AG09309 (cell line): ENCODE measurements at places on chromosomes 2 and 18.
A peak's percentile ranks its signal among the peaks of the same experiment; 100 is the strongest.

GRCh38 chr2:162258169-162258568, 14.9 kb upstream of the FAP start:
- DNase-seq, result no peak

DNA sequence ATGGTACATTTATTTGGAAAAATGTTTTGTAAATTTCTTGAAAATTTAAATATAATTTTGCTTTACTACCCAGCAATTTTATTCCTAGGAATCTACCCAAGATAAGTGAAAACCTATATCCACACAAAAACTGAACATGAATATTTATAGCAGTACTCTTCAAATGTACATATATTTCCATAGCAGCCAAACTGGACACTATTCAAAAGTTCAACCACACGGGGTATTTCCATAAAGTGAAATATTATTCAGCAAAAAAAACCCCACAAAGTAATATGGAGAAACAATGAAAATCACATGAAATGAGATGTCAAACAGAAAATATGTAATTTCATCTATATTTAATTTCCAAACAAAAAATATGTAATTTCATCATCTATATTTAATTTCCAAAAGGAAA, 1247.6 kb upstream of the TMEFF2 start:
- no peak for DNase-seq

GRCh38 chr2:222193328-222193983, 105.3 kb downstream of the PAX3 start:
- DNase-seq, result no peak

GRCh38 chr2:105401867-105402266, 3.0 kb upstream of the FHL2 start:
- no peak for DNase-seq

DNA sequence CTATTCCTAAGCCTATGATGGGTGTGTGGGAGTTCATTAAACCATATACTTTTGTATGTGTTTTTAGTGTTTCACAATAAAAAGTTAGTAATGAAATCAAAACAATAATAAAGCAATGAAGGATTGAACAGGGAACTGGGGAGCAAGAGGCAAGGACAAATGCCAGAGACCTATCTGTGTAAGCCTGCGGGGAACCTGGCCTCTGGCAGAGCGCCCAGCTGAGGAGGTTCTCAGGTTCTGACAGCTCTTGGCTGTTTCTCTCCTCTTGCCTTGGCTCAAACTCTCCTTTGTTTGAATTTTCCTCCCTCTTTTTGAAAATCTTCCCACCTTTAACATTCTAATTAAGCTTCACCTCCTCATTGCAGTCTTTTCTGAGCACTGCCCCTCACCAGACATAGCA, 200.0 kb upstream of the NCKAP5 start:
- no peak for DNase-seq

DNA sequence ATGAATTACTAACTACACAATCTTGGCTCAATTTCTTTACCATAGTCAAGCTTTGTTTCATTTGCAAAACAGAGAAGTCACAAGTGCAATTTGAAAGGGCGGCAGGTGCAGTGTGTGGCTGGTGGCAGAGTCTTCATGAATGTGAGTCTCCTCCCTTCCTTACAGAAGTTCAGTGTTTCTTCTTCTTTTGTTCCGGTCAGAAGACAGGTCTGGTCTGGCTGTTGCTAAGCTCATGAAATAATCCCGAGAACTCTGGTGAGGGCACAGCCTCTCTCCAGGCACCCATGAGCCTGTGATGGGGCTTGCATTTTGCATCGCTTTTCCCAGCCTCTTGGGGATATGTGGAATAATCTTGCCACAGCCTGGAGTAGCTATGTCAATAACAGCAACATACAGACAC, 824.8 kb upstream of the SALL3 start:
- DNase-seq, result no peak

DNA sequence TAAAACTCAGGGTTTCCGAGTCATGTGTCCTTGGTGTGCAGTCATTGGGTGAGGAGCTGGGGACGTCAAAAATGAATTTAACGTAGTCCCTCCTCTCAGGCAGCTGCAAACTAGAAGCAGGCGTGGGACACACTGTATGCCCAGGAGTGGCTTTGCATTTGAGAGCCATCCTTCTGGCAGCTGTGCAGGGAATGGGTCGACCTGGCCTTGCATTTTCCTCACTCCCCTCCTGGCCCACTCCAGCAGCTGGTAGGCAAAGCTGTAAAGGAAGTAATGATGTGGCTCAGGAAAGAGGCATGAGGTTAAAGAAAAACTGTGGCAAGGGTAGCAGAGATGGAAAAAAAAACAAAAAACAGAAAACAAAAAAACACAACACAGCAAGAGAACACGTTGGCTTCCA, 46.5 kb downstream of the RNF144A start:
- no peak for DNase-seq

GRCh38 chr2:47269316-47270232, 114.5 kb upstream of the STPG4 start:
- peak; percentile 95 for DNase-seq

DNA sequence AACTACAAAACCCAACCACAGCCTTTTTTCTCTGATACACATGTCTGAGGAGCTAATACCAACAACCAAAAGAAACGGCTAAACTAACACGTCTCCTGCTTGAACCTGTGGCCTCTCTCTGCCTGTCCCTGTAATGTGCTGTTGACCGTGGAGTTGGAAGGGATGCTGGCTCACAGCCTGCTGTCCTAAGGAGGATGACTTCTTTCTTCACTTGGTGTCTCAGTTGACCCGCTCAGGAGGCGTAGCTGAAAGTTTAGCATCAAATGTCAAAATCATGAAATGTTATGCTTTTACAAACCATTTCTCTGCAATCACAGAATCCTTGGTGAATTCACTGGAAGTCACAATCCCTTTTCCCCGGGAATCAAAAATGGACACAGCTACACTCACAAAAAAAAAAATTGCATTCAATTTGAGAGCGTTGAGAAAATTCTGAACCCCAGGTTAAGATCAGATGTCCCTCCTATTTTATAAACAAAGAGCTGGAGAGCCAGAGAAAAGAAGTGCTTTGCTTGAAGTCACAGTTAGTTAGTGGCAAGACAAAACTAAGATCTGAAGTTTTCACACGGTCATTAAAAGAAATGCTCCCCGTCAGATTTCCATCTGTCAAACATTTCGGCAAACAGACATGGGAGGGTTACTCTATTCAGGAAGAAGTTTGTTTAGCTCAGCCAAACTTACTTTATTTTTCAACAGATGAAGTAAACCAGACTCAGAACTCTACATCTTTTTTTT, 74.3 kb downstream of the IRS1 start:
- DNase-seq, result no peak

GRCh38 chr2:216008387-216008786, 5.0 kb downstream of the MREG start:
- DNase-seq, result no peak

- DNase-seq, result no peak
Observed at GRCh38 chr2:105797298-105797819, 52.6 kb downstream of the NCK2 start.

DNA sequence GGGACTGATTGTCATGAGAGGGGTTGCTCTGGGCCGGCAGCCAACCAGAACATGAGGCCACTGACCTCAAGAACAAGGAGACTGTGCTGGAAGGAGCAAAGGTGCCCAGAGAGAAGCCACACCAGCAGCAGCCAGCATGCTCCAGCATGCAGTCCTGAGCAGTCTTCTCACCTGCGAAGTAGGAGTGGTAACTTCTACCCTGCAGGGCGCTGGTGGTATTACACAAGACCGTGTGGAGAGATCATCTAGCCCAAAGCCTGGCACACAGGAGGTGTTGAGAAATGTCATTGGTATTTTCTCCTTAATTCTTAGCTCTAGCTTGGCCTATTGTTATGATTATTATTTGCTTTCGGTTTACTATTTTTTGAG, 132.7 kb downstream of the TSN start:
- DNase-seq, result no peak

- no peak for DNase-seq
Observed at GRCh38 chr2:85522090-85522647, 16.8 kb upstream of the MAT2A start.

- DNase-seq, result no peak
Observed at GRCh38 chr2:24730481-24730880, 62.7 kb downstream of the PTRHD1 start.

GRCh38 chr2:27721335-27721734, 50.2 kb upstream of the MRPL33 start:
- DNase-seq, result no peak

GRCh38 chr18:28041366-28041765, 135.6 kb downstream of the CDH2 start:
- DNase-seq, result peak; percentile 67

DNA sequence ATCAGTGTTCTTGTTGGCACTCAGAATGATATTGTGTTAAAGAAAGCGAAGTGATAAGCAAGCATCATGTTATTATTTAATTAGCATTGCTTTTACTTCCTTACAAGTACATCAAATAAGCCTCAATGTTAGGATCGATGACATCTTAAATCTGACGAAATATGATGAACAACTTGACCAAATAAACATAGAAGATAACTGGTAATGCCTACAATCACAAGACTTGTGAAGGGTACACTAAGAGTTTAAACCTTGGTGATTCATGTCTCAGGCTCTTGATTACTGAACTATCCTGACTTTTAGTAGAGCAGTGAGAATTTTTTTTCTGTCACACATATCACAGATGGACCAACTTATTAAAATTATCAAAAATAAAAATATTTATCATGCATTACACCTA, 500.8 kb upstream of the ZEB2 start:
- no peak for DNase-seq

DNA sequence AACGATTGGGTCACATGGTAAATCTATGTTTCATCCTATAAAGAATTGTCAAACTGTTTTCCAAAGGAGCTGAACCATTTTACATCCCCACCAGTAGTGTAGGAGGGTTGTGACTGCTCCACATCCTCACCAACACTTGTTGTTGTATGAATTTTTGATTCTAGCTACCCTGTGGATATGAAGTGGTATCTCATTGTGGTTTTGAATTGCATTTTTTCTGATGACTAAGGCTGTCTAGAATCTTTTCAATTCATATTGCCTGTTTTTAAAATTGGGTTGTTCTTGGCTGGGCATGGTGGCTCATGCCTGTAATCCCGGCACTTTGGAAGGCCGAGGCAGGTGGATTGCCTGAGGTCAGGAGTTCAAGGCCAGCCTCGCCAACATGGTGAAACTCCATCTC, 44.5 kb downstream of the TXNL1 start:
- DNase-seq, result no peak

DNA sequence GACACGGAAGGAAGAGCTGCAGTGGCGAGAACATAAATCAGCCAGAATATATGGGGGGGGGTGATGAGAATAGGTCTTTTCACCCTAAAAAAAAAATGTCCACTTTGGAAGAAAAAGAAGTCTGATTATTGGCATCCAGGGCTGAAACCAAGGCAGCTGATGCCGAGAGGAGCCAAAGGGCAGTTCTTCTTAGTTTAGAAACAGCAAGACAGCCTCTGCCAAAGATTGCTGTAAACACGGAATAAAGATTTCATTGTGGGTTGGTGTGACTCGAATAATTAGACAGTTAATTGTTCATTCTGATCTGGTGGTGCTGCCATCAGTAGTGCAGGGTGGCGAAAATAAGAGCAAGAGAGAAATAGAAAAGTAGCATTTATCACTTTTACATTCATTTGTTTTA, 3.5 kb downstream of the CDH20 start:
- DNase-seq, result no peak

GRCh38 chr2:149872041-149872440, 284.5 kb upstream of the MMADHC start:
- no peak for DNase-seq

- DNase-seq, result no peak
Observed at GRCh38 chr2:48709096-48710034, 46.2 kb downstream of the LHCGR start.

DNA sequence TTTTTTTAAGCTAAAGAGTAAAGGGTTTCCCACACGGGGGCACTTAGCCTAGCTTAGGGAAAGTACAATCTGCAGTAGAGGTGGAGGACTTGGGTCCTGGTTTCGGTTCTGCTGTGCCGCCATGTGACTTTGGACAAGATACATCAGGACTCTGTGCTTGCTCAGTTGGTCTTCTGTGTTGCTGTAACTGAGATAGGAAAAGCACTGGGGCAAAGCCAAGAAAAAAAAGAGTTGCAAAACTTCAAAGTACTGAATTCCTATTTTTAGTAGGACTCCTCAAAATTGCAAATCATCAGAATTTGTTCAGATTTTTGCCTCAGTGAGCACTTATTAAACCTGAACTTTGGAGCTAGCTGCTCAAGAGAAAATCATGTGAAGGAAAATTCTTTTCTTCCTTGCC, 96.3 kb upstream of the STON1 start:
- DNase-seq, result no peak

- DNase-seq, result no peak
Observed at GRCh38 chr2:18988631-18989232, 369.7 kb downstream of the OSR1 start.

GRCh38 chr18:62625019-62625418, 90.3 kb upstream of the PHLPP1 start:
- peak; percentile 7 for DNase-seq

DNA sequence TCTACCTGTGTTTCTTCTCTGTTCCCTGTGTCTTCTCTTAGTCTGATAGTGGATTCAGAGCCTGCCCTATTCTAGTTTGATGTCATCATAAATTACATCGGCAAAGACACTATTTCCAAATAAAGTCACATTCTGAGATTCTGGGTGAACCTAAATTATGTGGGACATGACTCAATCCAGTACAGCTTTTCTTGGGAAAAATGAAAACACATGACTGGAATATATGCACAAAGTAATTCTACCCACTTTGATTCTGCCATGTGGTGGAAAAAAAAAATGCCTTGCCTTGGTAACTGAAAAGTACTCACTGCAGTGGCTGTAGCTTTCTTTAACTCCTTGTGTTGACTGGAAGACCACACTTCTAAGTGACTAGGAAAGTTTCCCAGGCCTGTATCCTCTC, 73.7 kb downstream of the LRATD1 start:
- no peak for DNase-seq
